Stromal cell of bone marrow (primary cell): ENCODE measurements at places on chromosomes 3 and 15.

DNA sequence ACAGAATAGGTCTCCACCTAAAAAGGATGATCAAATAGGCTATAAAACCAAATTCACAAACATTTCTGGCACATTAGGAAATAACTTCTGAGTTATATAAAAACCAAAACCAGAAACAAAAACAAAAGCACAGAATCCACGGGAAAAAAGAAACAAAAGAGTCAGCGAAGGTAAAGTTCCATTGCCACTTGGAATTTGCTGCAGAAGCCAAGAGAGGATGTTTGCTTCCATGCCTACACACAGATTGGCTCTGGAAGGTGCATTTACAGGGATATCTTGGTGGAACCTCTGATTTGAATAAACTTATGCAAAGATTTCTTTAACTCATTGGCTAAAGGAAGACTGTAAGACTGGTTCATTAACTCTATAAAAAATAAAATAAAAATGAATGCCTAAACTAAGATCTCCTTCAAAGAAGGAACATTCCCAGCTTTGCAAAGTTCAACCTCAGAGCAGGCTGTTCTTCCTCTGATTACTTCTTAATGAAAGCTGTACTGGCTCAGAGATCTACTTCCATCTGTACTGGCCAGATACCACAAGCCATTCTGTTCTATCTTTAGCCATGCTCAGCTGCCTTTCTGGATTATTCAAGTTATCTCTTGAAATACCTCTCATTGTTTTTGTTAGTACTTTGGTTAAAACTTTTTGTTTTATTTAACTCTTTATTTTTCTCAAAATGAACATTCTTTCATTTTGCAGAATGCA is 537.5 kb upstream of the CCDC54 start:
- no peak for DNase-seq

- peak; percentile 62 for DNase-seq
Measured at GRCh38 chr15:25690673-25691543, 172.2 kb downstream of the ATP10A start.

- no peak for DNase-seq
Measured at GRCh38 chr3:38560284-38560683, 64.1 kb downstream of the EXOG start.

- no peak for DNase-seq
Measured at GRCh38 chr3:108602249-108602934, 12.9 kb downstream of the DZIP3 start.

- no peak for DNase-seq
Measured at GRCh38 chr3:27349832-27350231, 19.4 kb downstream of the NEK10 start.

- no peak for DNase-seq
Measured at GRCh38 chr3:8403996-8404395, 97.6 kb upstream of the LMCD1 start.

DNA sequence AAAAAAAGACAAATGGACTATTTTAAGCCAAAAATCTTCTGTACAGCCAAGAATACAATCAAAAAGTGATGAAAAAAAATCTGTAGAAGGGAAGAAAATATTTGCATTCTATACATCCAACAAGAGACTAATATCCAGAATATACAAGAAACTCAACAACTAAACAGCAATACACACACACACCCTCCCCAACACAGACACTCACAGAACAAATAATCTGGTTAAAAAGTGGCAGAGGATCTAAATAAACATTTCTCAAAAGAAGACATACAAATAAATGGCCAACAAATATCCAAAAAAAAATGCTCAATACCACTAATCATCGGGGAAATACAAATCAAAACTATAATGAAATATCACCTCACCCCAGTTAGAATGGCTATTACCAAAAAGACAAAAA is 209.0 kb upstream of the ZNF385D start:
- no peak for DNase-seq

DNA sequence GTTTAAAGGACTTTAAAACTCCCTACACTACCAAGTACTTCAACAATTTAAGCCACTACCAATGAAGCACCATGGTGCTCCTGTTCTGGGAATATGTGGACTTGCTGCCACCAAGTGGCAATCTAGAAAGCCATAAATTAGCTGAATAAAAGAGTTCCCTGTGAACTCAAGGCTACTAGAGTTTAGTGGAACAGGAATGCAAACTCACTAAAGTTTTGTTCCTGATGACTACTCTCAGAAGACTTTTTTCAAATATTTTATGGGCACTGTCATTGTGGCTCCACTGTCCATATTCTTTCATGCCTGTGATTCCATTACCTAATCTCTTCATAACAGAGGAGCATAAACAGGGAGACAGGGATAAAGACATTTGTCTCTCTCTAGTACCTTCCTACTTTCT is 63.9 kb downstream of the TMCC1 start:
- peak; percentile 86 for DNase-seq

GRCh38 chr3:155594526-155595187 is 150.2 kb downstream of the PLCH1 start:
- no peak for DNase-seq

DNA sequence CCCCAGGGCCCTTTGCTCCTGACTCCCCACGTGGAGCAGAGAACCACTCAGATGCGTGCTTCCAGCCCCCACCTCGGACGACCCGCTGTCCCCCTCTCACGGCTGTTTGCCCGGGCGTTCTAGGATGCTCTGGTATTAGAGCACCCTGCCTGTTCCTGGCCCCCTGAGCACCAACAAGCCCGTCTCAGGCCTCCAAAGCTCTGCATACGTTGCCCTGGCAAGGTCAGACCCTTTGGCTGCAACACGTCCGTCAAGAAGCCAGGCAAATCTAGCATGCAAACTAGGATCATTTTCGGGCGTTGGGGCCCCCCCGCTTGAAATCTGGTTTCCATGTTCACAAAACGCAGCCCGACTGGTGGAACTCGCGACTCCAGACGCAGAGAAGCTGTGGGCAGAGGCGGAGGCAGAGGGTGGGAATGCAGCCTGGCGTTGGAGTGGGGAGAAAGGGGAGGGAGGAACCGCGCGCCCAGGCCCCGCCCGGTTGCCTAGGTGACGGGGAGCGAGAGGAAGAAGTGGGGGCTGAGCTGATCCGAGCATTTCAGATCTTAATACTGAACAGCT is 86.2 kb upstream of the PIAS1 start:
- DNase-seq, result no peak

DNA sequence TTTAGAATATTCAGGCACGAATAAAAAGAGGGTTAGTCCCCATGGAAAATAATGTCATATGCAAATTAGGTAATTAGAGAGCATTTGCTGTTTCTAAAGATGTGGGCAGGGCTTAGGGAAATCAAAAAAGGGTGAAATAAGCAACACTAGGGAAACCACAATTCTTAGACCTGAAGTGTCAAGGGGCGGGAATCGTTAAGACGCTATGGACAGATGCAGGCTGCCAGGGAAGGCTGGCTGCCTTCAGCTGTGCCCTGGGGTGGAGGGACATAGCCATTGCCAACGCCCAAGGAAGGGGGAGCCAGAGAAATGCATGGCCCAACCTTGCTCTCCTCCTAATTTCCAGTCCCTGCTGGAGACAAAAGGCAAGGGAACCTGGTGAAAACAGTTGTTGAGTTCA is 141.7 kb upstream of the PROK2 start:
- no peak for DNase-seq
